Mesothelial cell of epicardium (in vitro differentiated cells): ENCODE measurements at places on chromosomes 5 and 9.

DNA sequence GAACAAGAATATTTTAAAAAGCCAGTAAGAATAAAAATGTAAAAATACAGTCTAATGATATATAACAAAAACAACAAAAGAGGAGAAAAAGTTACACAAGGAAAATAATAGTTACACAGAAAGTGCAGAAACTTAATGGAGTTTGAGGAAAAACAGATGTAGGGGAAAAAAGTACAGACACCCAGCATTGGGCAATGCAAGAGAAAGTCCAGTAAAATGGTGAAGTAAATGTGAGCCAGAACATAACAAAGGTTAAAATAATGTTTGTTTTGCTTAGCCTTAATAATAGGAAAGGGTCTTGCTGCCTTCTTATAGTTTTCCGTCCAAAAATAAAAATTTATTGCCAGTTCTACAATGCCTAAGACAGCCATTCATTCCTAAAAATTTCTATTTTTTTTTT, 364.2 kb downstream of the NNT start:
- no peak overlapping the region for H3K4me3 ChIP-seq
- no peak for DNase-seq
- H3K27ac ChIP-seq: no peak overlapping the region
- H3K36me3 ChIP-seq: no peaks in the 10 kb centered on the region
- no peaks in the 10 kb centered on the region for H3K27me3 ChIP-seq
- no peaks in the 10 kb centered on the region for H3K4me1 ChIP-seq

- no peak overlapping the region for H3K27ac ChIP-seq
- peaks cover 9% of the 10 kb centered on the region for H3K27me3 ChIP-seq
- H3K4me3 ChIP-seq: no peak overlapping the region
- H3K4me1 ChIP-seq: peaks cover 23% of the 10 kb centered on the region
- H3K36me3 ChIP-seq: peaks cover 2% of the 10 kb centered on the region
These were observed 12.0 kb upstream of the RXRA start for GRCh38 chr9:134314039-134314949.

DNA sequence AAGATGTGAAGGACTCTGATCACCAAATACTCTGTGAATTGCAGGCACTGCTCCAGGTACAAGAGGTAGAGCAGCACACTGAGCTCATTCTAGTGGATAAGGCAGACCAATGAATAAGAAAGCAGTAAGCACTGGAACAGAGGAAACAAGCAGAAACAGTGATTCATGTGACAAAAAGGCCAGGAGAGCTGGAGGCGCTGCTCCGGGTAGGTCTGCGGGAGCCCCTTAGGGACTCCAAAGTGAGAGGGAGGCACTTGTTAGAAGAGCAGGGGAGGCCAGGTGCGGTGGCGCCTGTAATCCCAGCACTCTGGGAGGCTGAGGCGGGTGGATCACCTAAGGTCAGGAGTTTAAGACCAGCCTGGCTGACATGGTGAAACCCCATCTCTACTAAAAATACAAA, 231.6 kb upstream of the NFIL3 start:
- H3K4me1 ChIP-seq: peaks cover 12% of the 10 kb centered on the region
- H3K27ac ChIP-seq: peak overlapping the region; percentile 33
- no peak overlapping the region for H3K4me3 ChIP-seq
- H3K27me3 ChIP-seq: no peaks in the 10 kb centered on the region
- H3K36me3 ChIP-seq: no peaks in the 10 kb centered on the region
- DNase-seq: no peak

- DNase-seq: no peak
- peaks cover 19% of the 10 kb centered on the region for H3K36me3 ChIP-seq
- no peaks in the 10 kb centered on the region for H3K27me3 ChIP-seq
- H3K4me3 ChIP-seq: no peak overlapping the region
- no peaks in the 10 kb centered on the region for H3K4me1 ChIP-seq
These were observed 28.8 kb upstream of the TAL2 start for GRCh38 chr9:105633411-105633810.

- H3K27me3 ChIP-seq: no peaks in the 10 kb centered on the region
- H3K4me1 ChIP-seq: no peaks in the 10 kb centered on the region
- no peak overlapping the region for H3K4me3 ChIP-seq
- H3K36me3 ChIP-seq: no peaks in the 10 kb centered on the region
These were observed 9.1 kb upstream of the MVB12B start for GRCh38 chr9:126317513-126317912.
